NCI-H774 (cell line): ENCODE measurements at places on chromosomes 7 and 10.

DNA sequence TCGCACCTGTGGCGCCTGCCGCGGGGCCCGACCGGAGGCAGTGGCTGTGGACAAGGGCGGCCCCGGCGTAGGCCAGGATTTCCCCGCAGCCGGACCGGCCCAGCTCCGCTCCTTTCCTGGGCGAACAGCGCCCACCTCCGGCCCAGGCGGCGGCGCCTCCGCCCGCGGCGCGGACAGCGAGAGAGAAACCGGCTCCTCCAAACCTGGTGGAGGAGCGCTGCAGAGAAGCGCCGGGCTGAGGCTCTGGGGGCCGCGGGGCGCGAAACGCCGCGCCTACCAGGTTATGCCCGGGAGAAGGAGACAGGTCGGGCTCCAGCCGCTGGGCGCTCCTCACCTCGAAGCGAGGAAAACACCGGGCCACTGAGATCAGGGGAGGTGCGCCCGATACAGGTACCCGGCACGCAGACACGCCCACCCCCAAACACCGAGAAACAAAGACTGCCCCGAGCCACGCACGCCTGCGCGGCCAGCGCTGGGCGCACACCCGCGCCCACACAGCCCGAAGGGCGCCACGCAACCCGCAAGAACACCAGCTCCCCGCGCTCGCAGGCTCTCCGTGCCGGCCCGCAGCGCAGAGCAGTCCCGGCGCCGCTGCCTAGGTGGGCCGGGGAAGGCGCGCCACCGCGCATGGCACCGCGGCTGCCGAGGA lies 3.3 kb downstream of the GRID1 start:
- DNase-seq, result peak; percentile 4

- DNase-seq, result peak; percentile 77
These were observed 1355.5 kb upstream of the LRRTM3 start for GRCh38 chr10:65570143-65571010.

- DNase-seq, result no peak
These were observed 26.8 kb downstream of the DNAJC1 start for GRCh38 chr10:21976739-21977138.

- no peak for DNase-seq
These were observed 109.0 kb upstream of the STARD3NL start for GRCh38 chr7:38069052-38069451.

DNA sequence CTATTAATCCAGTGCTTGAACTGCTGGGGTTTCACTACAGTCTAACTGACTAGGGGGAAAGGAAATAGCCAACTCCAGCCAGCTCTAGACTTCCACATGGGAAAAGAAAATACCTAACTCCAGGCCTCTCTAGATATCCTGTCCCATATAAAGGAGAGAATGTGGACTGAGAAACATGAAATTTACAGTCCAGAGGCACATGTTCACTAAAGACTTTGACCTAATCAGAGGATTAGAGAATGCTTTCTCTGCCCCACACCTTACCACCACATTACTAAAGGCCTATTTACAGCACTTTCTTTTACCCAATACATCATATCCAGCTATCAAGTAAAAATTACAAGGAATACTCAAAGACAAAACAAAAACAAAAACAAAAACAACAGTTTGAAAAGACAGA lies 164.2 kb downstream of the PCLO start:
- no peak for DNase-seq
